ENCODE measurements at places on chromosomes 1 and 21.

DNA sequence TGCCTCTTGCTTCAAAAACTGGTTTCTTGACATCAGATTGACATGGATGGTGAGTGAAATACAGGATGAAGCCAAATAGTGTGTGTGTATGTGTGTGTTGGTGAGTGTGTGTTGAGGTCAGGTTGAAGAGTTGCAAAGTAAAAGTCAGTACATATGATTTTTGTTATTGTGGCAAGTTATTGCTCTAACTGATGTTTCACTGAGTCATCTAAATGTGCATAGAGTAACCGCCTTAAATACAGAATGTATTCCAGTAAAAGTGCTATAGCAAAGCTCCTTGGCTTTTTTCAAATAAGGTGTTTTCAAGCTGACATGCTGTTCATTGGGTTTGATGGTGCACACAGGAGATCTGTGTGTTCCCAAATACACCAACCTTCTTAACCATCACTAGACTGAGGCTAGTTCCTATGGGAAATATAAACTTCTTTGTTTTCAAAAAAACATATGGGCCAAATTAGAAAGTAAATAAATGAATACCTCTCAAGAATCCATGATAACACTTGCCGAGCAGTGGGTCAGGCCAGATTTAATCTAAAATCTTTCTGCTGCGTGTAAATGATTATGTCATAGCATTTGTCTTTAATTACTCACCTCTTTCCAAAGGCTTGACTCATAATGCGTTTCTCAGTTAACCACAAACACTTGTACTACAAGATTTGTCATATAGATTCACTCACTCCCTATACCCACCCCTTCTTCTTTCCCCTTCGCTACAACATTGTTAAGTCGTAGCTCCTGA, 151.1 kb downstream of the LYPLAL1 start:
- DNase-seq, result peak; percentile 94

DNA sequence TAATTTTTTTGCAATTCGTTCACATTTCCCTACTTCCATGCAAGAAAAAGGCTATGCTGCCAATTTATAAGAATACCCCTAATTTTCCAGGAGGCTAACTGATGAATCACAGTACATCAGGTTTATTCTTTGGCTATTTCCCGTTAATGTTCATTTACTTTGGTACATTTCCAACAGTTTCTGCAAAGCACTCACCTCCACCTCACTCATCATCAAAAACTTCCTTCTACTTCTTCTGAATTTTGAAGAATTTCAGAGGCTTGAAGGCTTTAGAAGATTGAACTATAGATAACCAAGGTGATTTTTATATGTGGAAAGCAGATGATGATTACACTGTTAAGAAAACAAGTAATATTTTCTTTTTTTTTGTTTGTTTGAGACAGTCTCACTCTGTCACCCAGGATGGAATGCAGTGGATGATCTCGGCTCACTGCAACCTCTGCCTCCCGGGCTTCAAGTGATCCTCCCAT, 60.5 kb upstream of the HP1BP3 start:
- no peak for DNase-seq

DNA sequence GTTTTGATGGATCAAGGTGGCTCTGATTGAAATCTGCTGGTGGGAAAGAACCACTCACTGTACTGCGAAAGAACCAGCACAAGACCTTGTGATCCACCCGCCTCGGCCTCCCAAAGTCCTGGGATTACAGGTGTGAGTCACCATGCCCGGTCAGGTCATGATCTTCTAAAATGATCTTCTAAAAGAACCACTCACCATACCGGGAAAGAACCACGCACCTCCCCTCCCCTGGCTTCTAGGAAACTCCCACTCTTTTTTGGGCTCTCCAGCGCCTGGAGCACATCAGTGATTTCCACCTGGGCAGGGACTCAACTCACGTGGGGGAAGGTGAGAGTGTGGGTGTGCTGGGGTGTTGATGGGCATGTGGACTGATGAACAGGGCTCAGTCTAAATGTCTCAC, 7.9 kb upstream of the RAB7B start:
- DNase-seq, result no peak

GRCh38 chr1:235023711-235024439, 104.8 kb downstream of the TOMM20 start:
- DNase-seq, result no peak

DNA sequence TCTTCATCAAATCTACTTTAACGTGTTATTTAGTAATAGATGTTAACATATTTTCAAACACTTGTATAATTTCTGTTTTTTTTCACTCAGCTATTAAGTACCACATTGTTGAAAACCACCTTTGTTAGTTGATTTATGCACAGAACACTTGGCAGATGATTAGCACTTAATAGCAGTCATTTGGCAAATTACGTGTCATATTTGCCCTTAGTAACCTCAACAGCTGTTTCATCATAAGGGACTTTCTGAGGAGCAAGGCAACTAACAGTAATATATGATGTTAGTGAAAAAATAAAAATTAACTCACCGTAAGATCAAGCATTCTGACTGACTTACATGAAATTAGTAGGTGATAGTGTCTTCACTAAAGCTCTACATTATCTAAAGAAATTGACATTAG, 186.4 kb downstream of the HMCN1 start:
- DNase-seq, result no peak

DNA sequence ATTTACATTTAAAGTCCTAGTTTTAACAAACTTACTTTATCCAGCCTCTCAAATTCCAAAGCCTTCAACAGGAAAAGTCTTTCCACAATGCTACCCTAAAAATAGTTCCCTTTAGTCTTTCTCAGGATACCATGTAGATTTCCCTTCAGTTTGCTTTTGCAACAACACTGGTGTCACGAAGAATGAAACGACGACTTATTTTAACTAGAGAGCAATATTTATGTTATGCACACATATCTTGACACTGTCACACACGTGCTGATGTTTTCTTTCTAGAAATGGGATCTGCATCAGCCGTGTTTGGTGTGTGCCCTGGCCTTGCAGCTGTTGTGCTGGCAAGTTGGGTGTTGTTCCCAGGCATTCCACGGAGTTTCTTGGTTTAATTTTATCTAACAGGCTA, 75.5 kb downstream of the SIPA1L2 start:
- DNase-seq, result no peak

DNA sequence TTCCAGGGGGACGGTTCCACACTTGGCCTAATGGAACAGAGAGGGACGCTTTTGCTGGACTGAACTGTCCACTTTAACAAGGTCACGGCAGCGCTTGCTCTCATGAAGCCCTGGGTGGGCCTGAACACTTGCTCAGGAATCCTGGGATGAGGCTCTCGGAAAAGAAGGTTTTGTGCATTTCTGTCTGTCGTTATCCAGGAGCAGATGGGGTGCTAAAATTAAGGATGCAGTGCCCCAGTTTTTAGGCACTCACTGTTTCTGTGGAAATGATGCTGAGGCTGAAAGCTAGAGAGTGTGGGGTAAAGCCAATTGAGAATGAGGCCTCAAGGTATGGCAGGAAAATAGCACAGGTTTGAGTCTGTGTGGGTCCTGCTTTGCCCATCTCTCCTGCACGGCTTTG, 111.0 kb downstream of the DAB1 start:
- DNase-seq, result no peak

DNA sequence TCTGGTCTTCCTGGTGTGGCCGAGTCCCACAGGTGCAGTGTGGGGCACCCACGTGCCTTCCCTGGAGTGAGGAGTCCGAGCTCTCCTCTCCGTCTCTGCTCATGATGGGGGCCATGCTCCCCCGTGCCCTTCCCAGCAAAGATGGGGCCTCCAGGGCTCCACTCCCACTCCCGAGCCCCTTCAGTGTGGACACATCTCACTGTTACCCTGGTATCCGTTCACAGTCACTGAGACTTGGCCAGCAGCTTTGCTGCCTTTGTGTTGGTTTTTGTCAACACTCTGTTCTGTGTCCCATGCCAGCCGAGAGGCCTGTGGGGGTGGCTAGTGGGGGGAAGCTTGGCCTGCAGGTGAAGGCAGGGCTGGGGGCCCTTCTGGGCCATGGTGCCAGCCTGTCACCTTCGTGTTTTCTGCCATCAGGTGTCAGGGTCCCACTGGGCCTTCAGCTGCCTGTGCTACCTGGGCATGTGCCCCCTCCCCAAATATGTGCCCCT, 46.9 kb upstream of the POFUT2 start:
- DNase-seq, result no peak

GRCh38 chr1:59997479-59998115, 71.0 kb upstream of the CYP2J2 start:
- DNase-seq, result no peak

DNA sequence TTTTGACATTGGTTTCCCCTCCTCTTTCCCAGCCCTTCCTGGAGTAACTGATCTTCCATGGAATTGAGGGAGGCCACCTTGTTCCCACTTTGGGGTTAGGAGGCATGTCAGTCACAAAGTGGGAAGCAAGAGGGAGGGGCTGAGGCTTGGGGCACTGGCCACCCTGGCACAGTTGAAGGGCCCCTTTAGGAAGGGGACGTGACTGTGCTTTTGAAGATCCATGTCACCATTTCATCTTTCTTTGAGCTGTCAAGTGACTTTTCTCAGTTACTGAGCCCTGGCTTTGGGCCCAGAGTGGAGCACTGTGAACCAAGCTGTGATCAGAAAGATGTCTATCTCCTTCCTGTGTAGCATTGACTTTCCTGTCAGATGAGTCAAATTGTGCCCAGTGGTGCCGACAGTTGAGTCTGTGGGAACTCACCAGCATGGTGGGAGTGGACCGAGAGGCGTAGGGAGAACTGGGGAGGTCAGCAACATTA, 38.5 kb upstream of the TDRD10 start:
- no peak for DNase-seq

DNA sequence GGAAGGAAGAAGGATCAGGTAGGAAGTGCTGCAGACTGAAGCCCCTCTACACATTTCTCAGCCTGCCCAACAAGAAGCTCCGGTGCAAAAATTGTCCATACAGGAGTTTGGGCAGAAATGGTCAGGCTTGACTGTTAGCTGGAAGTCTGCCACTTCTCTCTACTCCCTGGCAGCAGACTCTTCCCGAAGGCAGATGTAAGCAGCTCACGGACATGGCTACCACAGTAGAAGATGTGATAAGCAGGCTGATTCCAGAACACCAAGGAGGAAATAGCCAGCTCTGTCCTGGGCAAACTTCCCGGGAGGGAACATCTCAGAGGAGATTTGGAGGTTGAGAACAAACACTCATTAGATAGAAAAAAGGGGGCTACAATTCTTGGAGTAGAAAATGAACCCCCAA, 52.6 kb downstream of the TRABD2B start:
- no peak for DNase-seq

- DNase-seq, result no peak
Measured at GRCh38 chr1:168688644-168689326, 40.2 kb downstream of the DPT start.

DNA sequence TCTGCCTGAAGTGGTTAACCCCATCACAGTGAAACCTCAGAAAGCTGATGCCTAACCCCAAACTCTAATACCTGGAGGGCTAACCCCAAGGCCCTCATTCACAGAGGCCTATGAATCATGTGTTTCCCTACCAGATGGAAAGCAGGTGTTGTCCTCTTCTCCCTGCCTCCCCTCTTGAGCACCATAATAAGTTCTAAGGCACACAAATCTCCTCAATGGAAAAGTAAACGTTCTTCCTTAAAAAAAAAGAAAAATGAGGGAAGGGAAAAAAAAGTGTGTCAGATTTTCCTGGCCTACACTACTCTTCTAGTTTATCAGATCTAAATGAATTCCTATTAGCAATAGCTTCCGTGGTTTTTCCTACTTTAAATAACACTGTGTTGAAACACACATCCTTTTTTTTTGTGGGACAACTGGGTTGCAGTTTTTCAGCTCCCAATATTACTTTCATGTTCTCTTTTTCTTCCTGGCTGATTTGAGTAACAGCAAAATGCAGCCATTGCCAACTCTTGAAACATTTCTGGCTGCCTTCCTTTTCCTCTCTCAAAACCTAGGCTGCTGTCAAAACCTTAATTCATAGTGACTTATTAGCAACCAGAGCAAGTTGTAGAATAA, 43.2 kb downstream of the SLC44A3 start:
- DNase-seq, result no peak

DNA sequence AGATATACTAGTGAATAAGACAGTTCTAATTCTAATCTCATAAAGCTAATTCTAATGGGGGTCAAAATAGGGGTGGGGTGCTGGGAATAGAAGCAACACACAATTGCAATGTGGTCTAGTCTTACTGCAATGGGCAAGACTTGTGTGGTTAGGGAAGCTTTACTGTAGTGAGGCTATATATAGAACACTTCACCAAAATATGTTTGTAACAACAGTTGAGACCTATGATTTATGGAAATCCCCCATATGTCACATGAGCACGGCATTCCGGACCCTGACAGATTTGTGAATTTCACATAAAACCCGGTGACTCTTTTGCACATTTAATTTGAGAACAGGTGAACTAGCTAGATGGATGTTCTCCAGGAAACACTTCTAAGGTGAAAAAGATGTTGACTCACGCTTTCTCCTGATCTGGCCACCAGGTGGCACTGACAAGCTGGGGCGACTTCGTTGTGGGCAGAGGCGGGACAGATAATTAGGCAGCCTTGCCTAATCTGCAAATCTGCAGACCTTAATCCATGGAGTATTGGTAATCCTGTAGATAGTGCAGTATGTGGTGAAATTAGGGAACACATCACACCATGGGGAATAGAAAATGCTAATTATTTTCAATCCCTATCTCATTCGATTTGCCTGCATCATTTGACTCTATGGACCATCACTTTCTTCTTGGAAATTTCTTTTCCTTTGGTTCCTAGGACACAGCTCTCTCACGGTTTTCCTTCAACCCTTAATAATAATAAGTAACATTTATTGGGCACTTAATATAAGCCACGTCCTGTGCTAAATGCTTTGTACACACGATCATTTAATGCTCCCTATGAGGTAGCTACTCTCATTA, 37.7 kb downstream of the KIAA0040 start:
- DNase-seq, result no peak

GRCh38 chr1:9883585-9884449, 26.3 kb downstream of the CTNNBIP1 start:
- DNase-seq, result no peak

- DNase-seq, result no peak
Measured at GRCh38 chr1:64019818-64020217, 183.6 kb upstream of the UBE2U start.

DNA sequence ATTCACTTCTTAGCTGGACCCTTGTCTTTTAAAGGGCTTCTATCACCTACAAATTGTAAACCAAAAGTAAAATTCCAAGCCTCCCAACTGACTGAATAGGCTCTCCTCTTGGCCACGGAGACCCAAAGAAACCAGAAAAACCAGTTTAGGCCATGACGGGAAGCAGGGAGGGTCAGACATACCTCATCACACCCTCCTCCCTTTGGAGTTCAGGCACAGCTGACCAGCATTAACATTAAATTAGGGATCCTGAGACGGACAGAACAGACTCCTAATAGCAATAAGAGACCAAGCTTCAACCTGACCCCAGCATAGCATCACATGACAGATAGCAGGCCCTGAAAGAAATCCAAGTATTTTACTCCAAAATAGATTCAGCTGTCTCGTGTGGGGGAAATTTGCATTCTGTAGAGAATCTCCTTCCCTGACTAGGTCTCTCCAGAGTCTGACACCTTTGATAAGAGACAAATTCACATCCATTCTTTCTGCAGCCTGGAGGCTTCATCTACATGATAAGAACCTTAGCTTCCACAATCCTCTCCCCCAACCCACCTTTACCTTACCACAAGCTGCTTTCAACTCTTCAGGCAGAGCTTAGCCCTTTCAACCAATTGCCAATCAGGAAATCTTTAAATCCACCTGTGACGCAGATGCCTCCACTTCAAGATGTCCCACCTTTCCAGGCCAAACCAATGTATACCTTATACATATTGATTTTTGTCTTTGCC, 177.1 kb upstream of the RAB4A start:
- no peak for DNase-seq

GRCh38 chr1:225520587-225521227, 92.9 kb upstream of the LBR start:
- DNase-seq, result no peak

Measured in HS-5 (cell line).